ENCODE measurements at places on chromosomes 1 and 21.
A peak's percentile ranks its signal among the peaks of the same experiment; 100 is the strongest.

DNA sequence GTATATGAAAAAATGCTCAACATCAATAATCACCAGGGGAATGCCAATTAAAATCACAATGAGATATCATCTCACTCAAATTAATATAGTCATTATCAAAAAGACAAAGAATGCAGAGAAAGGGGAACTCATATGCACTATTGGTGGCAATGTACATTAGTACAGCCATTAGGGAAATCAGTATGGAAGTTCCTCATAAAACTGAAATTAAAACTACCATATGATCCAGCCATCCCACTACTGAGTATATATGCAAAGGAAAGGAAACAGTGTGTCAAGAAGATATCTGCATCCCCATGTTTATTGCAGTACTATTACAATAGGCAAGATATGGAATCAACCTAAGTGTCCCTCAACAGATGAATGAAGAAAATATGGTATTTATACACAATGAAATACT is 32.1 kb upstream of the TEKT2 start:
- no peak for DNase-seq

DNA sequence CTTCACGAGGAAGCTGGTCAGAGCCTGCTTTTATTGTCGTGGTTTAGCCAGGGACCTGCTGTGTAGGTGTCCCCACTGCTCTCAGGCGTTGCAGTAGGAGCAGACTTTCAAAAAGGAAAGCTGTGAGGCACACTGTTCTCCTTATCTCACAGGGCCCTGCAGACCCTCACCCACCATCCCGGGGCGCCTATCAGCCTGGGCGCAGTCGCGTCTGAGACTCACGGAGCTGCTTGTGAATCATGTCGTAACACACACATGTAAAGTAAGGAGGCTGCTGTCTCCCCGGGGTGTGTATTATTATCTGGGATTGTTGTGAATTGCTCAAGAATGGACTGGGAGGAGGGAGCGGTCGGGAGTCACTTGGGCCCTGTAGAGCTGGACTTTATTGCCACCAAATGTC is 17.4 kb downstream of the AJAP1 start:
- no peak for DNase-seq

DNA sequence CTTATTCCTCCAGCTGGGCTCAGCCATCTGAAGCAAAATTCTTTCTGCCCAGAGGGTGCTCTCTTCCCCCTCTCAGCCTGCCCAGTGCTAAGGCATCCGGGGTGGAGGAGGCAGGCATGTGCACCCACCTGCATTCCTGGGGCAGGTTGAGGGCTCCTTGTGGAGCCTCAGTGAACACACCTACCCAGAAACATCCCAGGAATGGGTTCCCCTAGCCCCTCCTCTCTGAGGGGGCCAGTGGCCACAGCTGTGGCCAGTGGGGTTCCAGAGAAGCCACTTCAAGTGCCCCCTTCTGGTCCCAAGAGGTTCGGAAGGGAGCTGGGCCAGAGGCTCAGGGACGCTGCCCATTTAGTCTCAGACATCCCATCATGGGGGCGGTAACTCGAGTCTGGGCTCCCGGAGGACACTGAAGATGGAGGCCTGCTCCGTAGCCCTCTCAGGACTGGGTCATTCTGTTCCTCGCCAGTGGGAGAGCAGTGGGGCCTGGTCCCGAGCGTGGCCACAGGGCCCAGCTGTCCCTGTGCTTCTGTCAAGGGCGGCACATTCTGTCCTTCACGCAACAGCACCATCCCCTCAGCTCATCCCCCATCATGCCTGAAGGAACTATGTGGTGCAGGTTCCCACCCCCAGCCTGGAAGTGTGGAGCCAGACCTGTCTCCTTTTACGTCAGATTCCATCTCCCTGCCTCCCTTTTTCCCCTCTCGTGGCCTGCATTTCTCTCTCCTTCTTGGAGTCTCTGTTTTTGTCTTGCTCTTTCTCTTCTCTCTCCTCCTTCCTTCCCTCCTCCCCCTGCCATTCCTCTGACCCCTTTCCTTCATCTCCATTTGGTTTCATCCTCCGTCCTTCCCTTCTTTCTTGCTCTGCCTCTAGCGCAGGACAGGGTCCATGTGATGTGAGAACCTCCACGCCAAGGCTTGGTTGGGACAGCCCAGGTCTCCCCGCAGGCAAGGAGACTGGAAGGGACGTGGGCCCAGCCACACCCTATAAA is 49.6 kb upstream of the KDM4A start:
- DNase-seq: no peak

GRCh38 chr1:202965422-202965821 is 1.6 kb downstream of the CYB5R1 start:
- DNase-seq: no peak

- no peak for DNase-seq
Observed at GRCh38 chr1:236893626-236894545, 98.8 kb downstream of the MTR start.

GRCh38 chr1:178371235-178371634 is 125.5 kb downstream of the CLEC20A start:
- DNase-seq: no peak

- peak; percentile 47 for DNase-seq
Observed at GRCh38 chr1:3828391-3828790, 28.6 kb downstream of the CEP104 start.

GRCh38 chr1:201655243-201655642 is 116.3 kb downstream of the NAV1 start:
- DNase-seq: peak; percentile 85

DNA sequence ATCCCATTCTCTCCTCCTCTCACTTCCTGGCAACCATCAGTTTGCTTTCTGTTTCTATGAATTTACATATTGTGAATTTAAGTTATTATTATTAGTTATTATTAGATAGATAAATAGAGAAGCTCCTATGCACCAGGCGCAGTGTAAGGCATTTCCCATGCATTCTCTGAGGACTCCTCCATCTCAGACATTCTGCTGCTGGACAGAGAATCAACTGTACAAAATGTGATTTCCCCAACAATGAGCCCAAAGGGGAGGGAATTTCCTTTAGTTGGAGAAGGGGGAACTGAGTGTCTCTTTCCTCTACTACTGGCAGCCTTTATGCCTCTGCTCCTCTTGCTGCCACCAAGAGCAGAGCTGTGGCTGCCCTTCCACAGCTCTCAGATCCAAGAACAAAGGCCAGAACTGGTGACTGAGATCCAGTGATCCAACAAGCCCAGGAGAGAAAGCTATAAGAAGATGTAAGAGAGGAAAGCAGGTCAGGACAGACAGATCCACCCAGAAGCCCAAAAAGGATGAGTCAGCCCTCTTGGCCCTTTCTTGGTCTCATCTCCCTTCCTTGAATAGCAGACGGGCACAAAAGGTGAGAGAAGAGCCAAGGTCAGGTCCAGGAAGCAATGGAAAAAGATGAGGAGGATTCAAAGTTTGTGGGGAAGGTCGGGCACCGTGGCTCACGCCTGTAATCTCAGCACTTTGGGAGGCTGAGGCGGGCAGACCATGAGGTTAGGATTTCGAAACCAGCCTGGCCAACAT is 3.5 kb upstream of the IVL start:
- no peak for DNase-seq

GRCh38 chr1:59113876-59114457 is 182.9 kb upstream of the FGGY start:
- no peak for DNase-seq

Measured in kidney (tissue), 22 donors.